ENCODE measurements at places on chromosomes 7 and 10.

DNA sequence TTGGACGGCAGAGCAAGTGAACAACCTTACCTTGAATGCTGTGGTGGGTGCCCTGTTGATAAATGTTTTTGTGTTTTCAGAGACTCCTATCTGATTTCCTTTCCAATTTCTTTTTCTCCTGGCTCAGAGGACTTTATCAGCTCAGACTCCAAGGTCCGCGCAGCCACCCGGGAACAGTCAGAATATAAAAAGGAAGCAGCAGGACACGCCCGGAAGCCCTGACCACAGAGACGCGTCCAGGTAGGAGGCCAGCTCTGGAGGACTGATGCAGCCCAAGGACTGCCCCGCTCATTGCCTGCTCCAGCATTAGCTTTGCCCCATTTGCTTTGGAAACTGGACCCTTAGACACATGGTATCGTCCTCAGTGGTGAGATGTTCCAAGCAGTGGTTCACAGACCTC is 61.3 kb downstream of the TACC2 start:
- DNase-seq = no peak

DNA sequence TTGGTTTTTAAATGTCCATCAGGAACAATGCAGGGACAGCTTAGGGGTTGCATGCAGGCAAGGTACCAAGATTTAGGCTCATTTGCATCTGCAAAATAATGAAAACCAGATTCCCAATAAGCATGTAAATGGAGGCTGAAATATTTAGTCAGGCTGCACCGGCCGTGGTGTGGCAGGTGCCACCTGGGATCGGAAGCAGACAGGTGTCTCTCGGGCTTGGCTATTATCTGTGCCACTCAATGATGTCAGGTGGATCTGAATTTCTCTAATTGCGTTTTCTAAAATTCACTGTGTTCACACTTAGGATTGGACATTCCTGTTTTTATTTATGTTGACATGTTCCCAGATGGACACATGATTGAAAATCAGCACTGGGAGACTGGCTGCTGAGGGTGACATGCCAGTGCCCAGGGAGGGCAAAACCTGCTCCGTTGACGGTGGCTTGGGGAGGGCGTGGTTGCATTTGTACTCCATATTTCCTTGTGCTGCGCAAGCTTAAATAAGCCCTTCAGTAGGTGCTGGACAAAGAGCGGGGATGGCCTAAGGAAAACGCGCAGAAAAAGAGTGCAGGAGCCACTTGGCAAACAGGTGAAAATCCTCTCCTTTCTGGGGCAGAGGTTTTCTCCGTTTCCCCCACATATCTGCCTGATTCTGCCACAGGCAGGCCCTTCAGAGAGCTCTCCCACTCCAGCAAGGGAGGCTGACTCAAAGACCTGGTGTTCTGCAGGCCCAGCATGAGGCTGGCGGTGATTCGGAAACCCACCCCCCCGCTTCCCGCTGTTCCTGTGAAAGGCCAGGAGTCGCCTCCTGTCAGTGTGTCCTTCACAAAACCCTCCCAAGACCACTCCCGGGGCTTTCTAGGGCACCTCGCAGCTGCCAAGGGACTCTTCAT is 142.5 kb downstream of the WDR37 start:
- no peak for DNase-seq

DNA sequence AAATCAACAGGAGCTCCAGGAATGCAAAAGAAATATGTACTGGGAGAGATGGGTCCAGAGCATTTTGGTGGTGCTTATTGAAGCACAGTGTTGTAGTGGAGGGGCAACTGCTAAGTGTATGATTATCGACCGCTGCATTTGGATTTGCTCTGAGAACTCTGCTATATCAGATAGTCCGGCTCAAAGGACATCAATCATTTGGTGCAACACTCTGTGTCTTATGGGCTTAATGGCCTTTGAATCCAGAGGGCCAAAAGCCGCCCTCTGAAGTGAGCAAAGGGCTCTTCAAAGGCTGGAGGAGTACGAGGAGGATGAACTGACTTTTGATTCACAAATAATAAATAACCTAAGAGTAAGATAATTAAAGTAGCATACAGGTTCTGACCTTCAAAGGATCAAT is 9.4 kb upstream of the IKZF1 start:
- no peak for DNase-seq

- peak; percentile 25 for DNase-seq
Observed at GRCh38 chr10:59283456-59284091, 78.8 kb downstream of the FAM13C start.

DNA sequence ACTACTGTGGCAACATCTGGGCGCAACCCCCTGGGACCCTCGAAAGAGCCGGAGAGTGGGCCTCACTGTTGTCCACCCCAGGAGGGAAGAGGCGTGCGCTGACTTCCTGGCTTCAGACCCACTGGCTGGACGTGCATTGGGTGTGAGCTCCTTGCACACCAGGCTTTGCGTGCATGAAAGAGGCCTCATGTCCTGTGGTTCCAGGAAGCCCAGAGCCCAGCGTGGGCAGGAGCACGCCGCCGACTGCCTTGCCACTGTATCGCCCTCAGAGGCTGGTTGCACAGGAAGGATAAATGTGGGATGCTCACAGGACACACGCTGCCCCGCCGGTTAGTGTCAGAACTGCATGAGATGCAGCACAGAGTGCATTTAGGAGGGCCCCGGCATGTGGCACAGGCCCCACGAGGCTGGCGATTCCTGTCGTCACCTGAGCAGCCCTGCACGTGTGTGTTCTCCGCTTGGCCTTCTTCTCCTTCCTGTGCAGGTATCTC is 8.5 kb upstream of the JAKMIP3 start:
- no peak for DNase-seq

DNA sequence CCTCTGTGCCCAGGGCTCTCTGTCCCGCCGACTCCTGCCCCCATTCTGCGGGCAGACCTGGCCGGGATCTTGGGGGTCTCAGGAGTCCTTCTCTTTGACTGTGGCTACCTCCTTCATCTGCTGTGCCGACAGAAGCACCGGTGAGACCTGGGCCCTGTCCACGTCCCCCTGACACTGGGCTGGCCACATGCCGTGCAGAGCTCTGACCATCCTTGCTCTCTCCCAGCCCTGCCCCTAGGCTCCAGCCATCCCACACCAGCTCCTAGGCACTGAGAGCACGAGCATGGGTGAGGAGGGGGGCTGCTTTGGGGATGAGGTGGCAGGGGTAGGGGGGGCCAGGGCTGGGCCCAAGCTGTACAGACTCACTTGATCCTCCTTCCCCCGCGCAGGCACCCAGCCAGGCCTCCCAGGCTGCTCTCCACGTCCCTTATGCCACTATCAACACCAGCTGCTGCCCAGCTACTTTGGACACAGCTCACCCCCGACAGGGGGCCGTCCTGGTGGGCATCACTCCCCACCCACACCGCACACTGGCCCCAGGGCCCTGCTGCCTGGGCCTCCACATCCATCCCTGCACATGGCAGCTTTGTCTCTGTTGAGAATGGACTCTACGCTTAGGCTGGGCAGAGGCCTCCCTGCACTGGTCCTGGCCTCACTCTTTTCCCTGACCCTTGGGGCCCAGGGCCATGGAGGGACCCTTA is 4.8 kb upstream of the PILRB start:
- no peak for DNase-seq

DNA sequence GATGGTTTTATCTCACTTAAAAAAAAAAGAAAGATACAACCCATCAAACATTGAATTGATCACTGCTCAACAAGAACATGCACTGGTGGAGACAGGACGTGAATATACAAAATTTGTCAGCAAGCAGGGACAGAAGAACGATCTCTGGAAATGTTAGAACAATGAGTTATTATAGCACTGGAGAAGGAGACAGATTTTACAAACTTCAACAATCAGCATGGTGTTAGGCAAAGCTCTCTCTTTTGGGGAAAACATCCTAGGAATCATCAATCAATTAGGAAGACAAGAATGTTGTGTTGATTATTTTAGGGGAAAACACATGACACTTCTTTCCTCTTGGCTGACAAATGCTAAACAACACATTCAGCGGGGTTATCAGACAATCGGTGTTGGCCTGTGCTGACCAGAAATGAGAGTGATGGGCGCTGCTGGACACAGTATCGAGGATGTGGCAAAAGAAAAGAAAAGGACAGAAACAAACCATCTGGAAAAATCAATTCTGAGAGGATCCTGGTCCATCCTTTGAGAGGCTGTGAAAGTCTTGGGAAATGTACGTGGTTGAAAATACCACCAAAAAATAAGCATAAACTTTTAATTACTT is 103.9 kb downstream of the RAPGEF5 start:
- DNase-seq = no peak

DNA sequence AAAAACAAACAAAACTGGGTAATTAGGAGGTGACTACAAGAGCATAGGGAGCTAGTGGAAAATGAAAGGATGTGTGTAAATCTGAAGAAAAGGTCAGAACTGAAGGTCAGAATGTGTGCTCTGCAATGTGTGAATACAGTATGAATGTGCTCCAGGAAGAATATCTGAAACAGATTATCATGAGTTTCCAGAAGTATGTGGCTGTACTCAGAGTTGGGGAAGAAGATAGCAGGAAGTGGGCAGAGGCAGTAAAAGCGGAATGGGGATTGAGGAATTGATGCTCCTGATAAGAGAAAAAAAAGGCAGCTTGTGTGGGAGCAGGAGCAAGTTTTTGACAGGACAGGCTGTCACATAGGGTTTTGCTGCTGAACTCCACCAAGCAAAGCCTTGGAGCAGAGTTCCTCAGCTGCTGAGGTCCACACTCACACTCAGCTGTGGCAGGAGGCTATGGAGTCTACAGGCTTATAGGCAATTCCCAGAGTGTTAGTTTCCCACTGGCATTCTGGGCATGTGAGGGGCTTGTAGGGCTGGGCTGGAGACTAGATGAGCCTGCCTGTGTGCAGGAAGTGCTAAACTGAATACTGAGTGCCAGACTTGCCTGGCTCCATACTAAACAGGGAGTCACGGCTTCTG is 22.9 kb downstream of the H2AZ2 start:
- no peak for DNase-seq

GRCh38 chr7:135712182-135712782 is 15.7 kb downstream of the SLC13A4 start:
- peak; percentile 50 for DNase-seq

- no peak for DNase-seq
Observed at GRCh38 chr7:70498232-70498992, 633.5 kb upstream of the GALNT17 start.

DNA sequence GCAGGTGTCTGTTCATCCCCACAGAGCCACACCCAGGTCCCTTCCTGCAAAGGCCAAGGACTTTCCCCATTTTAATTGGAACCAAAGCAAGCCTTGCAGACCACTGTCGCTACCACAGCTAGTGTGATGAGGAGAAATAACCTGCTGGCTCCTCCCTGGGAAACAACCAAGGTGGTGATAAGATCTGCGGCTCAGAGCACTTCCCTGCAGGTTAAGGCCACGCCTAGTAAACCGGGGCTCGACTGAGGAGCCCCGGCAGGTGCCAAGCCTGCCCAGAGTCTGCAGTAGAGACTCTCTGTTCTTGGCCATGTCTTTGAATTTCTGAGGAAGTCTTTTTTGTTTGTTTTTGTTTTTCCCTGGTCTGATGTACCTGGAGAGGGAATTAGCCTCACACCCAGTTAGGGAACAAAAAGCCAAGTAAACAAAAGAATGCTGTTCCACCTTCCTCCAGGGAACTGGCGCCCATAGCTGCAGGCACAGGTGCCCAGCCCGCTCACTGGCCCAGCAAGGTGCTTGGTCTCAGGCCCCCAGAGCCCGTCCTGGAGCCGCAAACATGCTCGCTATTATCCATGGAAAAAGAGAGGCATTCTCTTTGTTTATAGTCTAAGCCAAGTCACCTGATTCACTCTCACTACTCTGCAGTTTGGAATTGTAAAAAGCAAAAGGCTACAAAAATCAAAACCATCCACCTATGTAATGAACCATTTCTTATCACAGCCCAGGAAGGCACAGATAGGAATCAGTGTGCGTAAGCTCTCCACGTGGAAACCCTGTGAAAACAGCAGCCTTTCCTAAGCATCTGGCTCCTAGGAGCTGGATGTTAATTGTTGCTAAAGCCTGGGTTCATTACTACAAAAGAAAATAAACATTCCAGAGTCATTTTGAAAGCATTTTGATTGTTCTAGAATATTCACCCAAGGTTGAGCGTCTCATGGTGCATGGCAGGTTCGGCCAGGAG is 2.7 kb downstream of the GPR146 start:
- no peak for DNase-seq

DNA sequence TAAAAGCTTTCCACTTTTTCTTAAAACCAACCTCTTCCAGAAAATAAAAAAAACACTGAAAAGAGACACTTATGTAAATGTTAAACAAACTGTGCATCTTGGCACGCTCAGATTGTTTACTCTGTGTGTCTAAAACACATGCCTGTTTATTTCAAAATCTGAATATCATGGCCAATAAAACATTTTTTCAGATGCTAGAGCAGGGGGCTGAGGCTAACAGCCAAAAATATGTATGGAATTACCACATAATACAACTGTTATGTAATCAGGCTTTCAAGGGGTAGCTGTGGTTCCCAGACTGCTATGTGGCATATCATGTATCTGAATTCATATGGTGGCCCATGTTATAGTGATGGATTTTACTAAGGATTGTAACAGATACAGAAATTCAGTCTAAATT is 130.4 kb downstream of the HIBADH start:
- DNase-seq = no peak

DNA sequence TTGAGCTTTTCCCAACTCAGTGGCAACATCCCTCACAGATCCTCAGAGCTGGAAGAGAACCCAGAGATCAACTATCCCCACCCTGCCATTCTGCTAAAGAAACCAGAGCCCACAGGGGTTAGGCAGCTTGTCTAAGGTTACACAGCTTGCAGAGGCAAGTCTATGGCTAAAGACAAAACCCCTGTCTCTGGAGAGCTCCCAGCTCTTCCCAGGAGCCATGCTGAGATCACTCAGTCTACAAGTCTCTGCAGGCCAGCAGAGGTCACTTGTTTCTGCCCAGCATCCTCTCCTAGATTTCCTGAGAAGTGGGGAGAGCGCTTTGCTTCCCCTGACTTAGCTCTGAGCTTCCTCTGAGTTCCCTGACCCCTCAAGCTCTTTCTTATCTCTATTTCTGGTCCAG is 28.5 kb upstream of the LOXL4 start:
- no peak for DNase-seq

- no peak for DNase-seq
Observed at GRCh38 chr7:4634166-4634565, 47.9 kb upstream of the FOXK1 start.

- DNase-seq = no peak
Observed at GRCh38 chr7:157703131-157703530, 366.3 kb downstream of the DNAJB6 start.

DNA sequence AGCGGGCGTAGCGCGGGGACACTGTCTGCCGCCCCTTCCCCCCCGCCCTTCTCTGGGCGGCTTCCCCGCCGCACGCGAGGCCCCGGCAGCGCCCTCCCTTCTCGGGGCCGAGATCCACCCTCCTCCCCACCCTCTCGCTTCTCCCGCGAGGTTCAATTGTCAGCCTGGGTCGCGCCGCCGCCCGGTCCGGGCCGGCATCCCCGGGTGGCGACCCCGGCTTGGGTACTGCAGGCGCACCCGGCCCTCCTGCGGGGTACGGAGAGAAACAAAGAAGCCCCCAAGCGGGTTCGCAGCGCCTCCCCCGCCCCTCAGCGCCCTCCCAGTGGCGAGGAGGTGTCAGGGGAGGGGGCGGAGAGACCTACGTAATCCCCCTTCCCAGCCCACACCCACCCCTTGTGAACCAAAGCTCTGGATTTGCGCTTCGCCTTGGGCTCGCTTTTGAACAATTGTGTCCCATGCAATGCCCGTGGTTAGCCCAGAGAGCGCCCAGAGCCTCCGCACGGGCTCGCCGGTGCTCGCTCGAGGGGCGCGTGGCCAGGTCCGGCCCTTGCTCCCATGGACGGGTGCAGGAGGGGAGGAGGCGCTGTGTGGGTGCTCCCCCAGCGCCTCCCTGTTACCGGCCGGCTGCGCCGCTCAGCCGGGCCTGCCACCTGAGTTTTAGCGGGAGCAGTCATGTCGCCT is 634 bp downstream of the HECW1 start:
- DNase-seq = no peak

GRCh38 chr10:10579709-10580108 is 438.0 kb upstream of the CELF2 start:
- DNase-seq = no peak
